Stimulated activated CD8-positive, alpha-beta memory T cell treated with anti-CD3 and anti-CD28 coated beads, Interleukin-4, amount 100 ng/mL, for 48 hours (primary cell): ENCODE measurements at places on chromosomes 16 and 17.

DNA sequence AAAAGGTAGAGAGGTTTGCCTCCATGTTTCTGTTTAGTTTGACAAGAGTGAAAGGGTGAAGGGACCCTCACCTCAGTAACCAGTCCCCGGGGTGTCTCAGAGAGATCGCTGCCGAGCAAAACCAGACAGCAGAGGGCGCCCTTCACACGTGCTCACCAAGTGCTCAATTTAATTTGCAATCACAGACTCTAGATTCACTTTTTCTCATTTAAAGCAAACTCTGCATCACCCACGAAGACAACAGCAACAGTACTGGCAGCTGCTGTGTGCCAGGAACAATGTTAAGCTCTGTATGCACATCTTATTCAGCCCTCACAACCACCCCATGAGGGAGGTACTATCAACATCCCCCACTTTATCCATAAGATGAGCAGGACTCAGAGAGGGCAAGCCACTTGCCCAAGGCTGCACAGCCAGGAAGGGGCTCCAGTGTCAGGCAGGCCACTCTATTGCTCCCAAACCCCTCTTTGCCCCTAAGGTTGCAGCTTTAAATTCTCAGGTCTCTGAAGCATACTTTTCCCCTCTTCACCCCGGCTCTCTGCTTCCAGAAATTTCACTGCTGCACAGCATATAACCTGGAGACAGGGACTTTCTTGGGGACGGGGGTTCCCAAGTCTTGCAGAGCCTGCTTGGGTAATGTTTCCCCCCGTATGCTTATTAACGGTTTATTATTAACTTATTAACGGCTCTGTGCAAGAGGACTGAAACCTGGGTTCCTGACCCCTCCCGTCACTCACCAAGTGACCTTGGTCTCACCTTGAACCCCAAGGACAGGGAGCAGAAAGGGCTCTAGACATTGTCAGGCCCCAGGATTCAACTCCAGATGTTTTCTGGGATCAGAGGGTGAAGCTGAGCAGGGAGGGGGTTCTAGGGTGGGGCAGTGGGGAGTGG, 70.9 kb downstream of the CNGB1 start:
- DNase-seq = peak; percentile 87

DNA sequence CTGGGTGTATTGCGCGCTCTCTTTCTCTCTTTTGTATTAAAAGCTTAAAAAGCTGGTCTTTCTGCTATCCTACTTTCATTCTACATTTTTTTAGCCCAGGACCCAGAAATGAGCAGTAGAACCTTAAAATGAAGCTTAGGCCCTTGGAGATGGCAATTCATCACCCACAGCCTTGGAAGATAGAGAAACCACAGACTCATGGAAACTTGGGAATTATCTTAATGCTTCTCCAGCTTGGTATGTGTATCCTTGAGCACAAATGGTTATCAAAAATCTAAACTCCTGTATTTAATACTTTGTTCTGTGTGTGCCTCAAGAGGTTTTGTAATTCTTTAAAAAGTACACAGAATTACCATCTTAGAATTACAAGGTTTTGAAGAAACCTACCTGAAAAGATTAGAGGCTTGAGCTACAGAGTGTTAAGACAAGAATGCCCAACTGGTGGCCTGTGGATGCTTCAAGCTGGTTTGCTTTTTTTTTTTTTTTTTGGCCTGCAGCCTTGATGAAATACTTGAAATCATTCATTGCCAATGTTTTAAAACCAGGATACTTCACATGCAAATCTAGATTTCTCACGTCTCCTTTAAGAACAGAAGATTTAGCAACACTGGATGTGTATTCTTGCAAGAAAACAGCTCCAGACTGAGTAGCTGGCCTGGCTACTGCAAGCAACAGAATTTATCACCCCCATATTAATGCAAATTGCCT, 105.0 kb downstream of the XYLT1 start:
- no peak for DNase-seq

GRCh38 chr17:34886831-34887230, 74.4 kb downstream of the CCT6B start:
- no peak for DNase-seq

GRCh38 chr17:44084921-44085320, 14.4 kb downstream of the G6PC3 start:
- no peak for DNase-seq
